Stimulated activated CD4-positive, alpha-beta T cell treated with anti-CD3 and anti-CD28 coated beads, Interleukin-15, amount 100 ng/mL, for 1 hour (primary cell): ENCODE measurements at places on chromosomes 2 and 18.

- no peak for DNase-seq
Observed at GRCh38 chr2:202036601-202037037, 3.0 kb downstream of the FZD7 start.

- no peak for DNase-seq
Observed at GRCh38 chr2:140761807-140762206, 1369.0 kb downstream of the LRP1B start.

- DNase-seq, result no peak
Observed at GRCh38 chr18:26574958-26575864, 26.9 kb upstream of the KCTD1 start.

DNA sequence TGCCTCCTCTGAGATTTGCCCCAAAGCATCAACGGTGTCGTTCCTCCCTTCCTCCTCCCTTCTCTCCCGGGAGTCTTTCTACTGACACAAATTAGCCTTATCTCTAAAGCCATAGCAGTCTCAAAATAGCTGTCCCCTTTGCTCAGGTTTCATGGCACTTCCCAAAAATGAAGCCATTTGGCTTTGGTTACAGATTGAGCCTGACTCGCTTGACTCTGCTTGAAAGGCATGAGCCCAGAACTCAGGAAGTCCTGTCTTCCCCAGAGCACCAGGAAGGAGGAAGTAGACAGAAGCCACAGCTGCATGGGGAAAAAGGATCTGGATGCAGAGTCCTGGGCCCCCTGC lies 234.4 kb upstream of the RGPD4 start:
- DNase-seq, result no peak

GRCh38 chr2:217890445-217890844 lies 112.3 kb downstream of the TNS1 start:
- DNase-seq, result no peak

DNA sequence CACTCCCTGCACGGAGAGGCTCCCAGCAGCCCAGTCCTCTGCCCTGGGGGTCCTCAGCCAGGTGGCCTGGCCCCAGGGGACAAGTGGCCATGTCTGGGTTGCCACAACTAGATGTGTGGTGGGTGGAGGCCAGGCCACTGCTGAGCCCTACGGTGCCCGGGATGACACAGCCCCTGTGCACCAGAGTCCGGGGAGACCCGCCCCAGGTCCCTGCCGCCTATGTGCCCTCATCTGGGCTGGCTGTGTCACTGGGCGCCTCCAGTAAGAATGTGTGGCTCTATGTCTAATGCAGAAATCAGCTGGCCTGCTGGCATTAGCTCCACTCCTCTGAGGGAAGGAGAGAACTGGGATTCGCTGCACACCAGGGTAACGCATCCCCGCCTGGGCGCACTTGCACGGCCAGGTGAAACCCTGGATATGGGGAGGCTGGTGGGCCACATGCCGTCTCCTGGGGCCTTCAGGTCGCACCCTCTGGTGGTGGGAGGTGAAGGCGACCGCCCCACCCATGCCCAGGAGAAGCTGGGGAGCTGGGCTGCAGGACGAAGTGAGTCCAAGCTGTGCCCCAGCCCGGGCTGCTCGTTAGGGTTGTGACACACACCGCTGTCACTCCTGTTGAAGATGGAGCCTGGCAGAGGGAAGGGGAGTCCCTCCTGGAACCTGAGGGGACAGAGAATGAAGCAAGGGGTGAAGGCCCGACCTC lies 136.1 kb downstream of the PTGR3 start:
- DNase-seq, result no peak

- no peak for DNase-seq
Observed at GRCh38 chr2:216683846-216684245, 11.5 kb downstream of the IGFBP5 start.

DNA sequence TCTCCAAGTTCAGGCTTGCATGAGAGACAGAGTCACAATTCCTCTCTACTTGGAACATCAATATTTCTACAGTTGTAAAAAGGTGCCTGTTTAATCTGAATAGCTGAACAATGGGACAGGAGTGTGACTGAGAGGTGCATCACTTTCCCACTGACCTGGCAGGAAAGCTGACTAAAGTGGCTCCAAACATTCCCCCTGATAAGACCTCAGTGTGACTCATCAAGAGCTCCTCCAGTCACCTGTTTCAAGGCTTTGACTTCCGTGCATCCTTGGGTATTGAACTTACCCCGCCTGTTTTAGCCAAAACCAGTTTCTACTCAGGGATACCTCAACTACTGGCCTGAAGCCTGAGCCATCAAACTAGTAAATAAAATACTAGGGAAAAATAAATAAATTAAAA lies 453.9 kb upstream of the DDX18 start:
- no peak for DNase-seq

DNA sequence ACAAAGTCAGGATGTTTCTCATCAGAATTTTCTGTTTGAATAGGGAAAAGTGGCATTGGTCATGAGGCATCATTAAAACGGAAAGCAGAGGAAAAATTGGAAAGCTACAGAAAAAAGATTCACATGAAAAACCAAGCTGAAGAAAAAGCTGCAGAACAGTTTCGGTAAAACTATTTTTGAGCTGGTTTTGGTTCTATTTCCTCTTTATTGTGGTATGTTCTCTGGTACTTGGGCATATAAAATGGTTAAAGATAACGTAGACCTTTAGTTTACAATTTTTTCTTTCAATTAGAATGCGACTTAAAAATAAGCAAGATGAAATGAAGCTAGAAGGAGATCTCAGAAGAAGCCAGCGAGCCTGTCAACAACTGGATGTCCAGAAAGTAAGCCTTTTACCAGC lies 7.6 kb downstream of the GPATCH11 start:
- DNase-seq, result no peak

DNA sequence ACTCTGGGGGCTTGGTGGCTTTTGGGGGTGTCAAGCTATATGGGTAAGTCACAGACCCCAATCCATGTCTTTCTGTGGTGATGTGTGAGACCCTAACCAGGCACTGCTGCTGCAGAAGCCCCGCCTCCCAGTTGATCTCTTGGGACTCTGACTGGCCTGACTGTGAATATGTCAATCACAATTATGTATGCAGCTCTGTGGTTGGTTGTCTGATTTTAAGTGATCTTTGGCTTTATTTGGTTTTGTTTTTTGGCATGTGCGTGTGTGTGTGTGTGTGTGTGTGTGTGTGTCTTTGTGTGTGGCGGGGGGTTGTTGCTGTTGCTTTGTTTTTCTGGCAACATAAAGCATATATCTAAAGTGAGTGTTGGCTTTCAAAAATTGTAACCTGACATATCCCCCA lies 78.5 kb upstream of the GLS start:
- no peak for DNase-seq

- DNase-seq, result no peak
Observed at GRCh38 chr2:8719528-8719927, 37.7 kb downstream of the ID2 start.

- DNase-seq, result no peak
Observed at GRCh38 chr2:120601566-120601965, 134.1 kb upstream of the GLI2 start.

- no peak for DNase-seq
Observed at GRCh38 chr2:239534581-239535412, 134.0 kb upstream of the HDAC4 start.

DNA sequence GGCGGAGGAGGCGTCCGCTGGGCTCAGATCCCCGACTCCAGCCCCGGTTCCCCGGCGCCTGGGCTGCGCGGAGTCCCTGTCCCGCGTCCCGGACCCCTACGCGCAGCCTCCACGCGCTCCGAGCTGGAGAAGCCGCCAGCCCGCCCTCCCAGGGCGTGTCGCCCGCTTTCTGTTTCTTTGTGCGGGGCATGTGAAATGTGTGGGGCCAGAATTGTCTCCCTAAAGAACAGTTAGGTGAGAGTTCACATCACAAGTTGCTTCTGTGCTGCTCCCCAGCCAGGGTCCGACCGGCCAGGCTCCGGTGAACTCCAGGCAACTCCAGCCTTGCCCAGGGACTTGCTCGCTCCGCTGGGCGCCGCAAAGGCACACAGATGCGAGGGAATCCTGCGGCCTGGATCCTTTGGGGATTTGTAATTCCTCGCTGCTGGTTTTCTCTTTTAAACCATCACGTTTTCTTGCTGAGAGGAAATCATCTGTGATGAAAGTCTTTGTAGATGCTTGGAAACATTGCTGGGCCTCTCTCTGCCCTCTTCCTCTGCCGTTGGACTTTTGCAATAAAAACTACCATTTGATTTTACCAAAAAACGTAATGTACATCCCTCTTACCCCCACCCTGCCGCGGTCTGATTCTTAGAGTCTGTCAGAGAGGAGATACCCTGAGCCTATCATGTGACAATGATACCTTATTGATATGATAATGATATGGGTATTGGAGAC lies 631 bp downstream of the GYPC start:
- DNase-seq, result no peak

DNA sequence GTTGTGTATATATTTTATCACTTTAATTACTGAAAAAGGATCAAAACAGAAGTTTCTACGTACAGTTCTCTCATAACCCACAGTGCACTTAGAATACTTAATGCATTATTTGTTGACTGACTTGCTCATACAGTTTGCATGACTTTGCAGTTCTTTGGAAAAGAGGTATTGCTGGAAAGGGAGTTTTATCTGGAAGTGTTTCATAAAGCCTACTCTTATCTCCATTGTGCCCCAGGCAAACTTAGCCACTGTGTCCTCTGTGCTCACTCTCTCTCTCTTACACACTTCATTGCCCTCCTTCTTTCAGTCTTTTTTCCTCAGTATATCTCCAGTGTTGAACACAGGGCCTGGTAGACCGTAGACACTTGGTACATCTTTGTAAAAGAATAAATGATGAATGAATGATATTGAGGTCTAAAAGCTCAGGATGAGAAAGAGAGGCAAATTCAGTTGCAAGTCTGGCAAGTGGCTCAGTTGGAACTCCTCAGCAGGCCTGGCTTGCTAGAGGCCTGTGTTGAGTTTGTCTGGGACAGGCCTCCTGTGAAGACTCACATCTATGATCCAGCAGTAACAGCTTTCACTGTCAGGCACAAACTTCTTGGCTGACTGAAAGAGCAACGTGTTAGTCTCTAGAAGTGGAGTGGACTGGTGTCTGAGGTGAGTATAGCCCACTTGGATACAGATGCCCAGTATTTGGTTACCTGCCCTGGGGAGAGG lies 56.1 kb downstream of the SETBP1 start:
- DNase-seq, result no peak

DNA sequence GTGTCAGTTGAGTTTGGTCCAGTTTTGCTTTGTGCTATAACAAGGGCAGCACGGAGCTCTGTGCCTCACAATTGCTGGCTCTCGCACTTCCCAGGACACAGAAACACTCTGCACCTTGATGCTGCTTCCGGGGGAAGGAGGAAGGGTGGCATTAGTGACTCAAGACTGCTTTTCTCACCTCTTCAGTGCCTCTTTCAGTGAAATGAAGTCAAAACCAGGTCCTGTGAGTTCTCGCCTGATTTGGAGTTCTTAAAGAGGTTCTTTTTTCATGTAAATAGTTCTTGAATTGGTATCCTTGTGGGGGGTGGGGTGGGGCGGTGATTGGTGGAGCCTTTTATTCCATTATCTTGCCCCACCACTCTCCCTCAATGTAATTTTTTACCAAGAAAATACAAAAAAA lies 91.5 kb upstream of the MYT1L start:
- DNase-seq, result no peak

DNA sequence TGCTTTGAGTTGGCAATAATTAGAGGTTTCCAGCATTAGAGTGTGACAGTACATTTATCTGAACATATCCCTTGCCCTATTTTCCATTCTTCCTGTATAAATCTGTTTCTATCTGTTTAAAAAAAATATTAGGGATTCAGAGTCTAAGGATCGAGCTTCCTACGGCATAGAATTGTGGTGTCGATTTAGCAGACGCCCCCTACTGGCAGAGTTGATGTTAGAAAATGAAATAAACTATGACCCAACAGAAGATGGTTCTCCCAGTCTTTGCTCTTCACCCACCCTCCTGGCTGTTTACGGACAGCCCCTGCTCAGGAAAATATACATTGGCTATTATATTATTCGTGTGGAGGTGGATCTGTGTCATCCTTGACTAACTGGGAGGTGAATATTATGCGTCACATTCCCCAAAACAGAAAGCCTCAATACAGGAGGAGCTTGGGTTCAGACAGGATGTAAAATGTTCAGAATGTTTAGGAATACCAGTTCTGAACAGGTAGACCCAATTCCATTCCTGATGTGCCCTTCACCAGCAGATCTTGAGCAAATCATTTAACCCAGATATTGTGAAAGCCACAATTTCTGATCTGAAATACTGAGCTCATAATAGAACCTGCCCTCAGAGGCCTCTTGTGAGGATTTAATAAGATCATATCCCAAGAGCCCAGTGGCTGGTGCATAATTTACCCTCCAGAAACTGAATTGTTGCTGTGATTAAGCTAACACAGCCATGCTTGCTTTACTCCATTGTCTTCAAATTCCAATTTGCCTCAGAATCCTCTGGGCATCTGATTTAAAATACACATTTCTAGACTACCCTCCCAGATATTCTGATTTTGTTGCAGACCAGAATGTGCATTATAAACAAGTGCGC lies 10.8 kb upstream of the ERMN start:
- no peak for DNase-seq
